ENCODE measurements at places on chromosomes 16 and 17. TPM values are rescaled to one million over a fixed set of nuclear protein-coding genes. Genes with fewer than 3 reads are reported as not detected.

Gene ULK2
- 12.8 TPM for total RNA-seq

Gene C17orf78
- not detected for total RNA-seq

- peak; percentile 19 for DNase-seq
Measured at GRCh38 chr17:54948380-54948779, 20.1 kb downstream of the COX11 start.

- DNase-seq = no peak
Measured at GRCh38 chr16:28290859-28291254, 1.5 kb upstream of the SBK1 start.

Gene HSPB9
- not detected for total RNA-seq

- DNase-seq = no peak
Measured at GRCh38 chr17:31696703-31697325, 162.2 kb downstream of the COPRS start.

- no peak for DNase-seq
Measured at GRCh38 chr17:50312308-50312707, 33.6 kb upstream of the XYLT2 start.

DNA sequence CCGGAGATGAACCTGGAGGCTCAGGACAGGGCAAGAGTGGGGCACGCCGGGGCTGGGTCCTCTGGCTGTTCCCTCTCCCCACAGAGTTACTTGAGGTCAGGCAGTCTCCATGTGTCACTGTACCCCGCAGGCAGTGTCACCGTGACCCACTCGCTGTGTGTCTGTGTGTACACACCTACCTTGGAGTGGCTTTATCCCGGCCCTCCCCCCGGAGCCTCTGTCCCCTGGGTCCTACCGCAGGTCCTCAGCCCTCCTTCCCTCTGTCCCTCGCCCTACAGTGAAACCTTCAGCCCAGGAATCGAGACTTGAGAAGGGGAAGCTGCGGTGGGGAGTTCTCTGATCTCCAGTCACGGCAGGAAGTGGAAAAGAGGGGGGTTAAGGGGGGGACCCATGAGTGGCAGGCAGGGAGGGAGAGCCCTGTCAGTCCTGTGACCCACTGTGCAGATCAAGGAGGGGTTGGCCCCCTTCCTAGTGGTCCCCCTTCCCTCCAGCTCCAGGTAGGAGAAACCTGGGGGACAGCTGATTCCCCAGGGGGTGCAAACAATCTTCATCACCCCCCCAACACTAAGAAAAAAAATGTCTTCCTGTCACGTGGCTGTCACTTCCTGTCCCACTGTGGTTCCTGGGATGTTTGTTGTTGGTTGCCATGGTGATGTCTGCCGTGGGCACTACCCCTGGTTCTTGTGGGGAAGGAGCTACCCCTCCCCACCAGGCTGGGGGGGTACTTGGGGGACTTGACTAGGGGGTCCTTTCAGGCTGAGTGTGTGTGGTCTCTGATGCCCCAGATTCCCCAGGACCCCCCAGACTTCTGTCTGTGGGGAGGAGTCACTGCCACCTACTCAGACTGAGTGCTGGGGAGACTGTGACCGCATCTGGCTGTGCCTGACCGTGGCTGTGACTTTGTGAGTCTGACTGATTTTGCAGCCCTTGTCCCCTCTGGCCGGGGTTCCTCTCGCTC is 13.7 kb downstream of the RARA start:
- DNase-seq = peak; percentile 82

DNA sequence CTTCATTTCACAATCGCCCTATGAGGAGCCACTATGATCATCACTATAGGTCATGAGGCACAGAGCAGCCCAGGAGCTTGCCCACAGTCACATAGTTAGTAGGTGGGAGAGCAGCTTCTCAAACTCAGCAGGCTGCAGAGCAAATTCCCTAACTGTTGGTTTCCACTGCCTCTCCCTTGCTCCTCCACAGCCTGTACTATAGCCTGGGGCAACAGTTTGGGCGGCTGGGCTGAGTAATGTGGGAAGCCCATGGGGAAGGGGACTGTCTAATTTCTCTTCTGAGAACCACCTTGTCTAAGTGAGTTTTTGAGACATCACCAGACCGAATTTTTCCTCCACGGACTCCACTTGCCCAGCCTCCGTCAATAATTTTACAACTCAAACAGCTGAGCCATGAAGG is 73.4 kb upstream of the GPR139 start:
- DNase-seq = no peak

Gene DNAI2
- total RNA-seq = not detected

GRCh38 chr17:73949903-73950592 is 253.4 kb upstream of the RPL38 start:
- no peak for DNase-seq
